ENCODE measurements at places on chromosomes 12 and 14. TPM values are rescaled to one million over a fixed set of nuclear protein-coding genes. Genes with fewer than 3 reads are reported as not detected.

- no peak for DNase-seq
Measured at GRCh38 chr12:5515458-5515857, 83.5 kb downstream of the NTF3 start.

DNA sequence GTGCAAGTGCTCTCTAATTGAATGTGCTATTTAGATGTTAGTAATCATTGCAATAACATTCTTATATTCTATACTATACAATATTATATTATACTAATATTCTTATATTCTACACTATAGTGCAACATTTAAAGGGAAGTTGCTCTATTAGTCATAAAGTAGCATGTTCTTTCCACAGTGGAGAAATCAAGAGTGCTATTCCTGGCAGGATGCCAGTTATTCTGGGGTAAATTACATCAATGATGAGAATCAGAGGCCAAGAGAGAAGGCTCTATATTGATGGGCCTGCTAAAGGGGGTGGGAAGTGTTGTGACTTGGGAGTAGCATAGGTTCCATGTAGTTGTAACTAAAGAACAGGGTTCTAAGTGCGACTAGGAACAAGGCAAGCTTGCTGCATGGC, 121.5 kb downstream of the SLC15A5 start:
- no peak for DNase-seq

CLEC2A gene
- total RNA-seq: not detected

- no peak for DNase-seq
Measured at GRCh38 chr12:89103831-89104230, 248.5 kb downstream of the DUSP6 start.

PPFIBP1 gene
- 219 TPM for total RNA-seq

DNA sequence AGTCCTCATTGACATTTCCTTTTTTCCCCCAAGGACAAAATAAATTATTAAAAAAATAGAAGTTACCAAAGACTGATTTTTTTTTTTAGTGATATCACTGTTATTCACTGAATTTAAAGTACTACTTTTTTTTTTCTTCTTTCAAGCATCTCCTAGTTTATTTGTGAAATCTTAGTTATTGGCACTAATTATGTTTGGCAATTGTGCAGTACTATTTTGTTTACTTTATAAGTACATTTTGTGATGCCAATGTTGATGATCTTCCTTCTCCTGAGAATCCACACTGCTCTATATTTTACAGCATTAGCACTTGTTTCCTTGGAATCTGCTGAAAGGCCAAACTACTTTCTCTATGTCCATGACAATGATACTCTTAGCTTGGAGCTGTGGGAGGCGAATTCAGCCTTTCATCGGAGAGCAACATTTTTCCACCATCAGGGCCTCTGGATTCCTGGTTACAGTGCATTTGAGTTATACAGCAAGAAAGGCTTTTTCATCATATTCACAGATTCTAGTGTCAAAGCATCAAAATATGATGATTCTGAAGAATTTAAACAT, 123.8 kb upstream of the PTPRQ start:
- no peak for DNase-seq

DNA sequence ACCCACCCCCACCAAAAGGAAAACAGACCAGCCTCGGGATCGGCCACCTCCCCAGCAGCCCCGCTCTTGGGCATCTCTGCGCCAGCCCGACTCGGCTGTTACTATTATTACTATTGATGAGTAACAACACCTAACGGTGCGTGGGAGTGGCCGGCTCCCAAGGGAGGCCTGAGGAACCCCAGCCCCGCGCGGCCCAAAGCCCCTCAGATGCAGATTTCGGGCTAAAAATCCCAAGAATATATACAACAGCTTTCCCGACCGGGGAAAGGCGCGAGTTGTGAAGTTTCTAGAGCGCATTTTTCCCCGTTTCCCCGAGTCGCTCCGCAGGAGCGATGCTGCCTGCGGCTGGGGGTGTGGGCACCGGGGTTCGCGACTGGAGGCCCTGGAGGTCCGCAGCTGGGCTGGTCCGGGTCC, 565 bp downstream of the NT5DC3 start:
- no peak for DNase-seq

- no peak for DNase-seq
Measured at GRCh38 chr12:94571556-94571955, 78.8 kb downstream of the TMCC3 start.

DNA sequence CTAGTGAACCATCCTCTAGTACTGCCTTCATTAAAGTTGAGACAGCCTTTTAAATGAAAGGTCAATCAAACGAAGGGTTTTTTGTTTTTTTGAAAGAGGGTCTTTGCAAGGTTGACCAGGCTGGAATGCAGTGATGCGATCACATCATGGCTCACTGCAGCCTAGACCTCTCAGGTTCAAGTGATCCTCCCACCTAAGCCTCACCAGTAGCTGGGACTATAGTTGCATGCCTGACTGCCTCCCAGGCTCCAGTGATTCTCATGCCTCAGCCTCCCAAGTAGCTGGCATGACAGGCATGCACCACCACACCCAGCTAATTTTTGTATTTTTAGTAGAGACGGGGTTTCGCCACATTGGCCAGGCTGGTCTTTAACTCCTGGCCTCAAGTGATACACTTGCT, 114.6 kb upstream of the SINHCAF start:
- DNase-seq: no peak

AMHR2 gene
- total RNA-seq: 0.43 TPM

TSPAN19 gene
- total RNA-seq: not detected

GRCh38 chr12:56029666-56030293, 8.9 kb downstream of the IKZF4 start:
- no peak for DNase-seq

GRCh38 chr12:120242275-120242799, 23.2 kb downstream of the PXN start:
- no peak for DNase-seq

TAS2R9 gene
- not detected for total RNA-seq

DNA sequence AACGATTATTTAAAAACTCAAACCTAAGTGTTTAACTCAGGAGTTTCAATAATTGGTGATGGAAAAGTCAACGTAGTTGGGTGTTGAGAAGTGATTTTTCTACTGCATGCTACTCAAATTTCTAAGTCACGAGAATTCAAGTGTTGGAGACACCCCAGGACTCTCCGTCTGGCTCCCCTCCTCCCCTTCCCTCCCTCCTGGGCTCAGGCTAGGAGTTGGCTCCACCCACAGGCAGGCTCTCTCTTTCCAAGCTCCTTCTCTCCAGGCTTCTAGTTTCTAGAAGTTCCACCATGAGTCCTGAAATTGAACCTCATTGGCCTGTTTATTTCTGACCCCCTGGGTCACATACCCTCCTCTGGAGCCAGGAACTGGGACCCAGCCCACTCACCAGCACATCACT, 73.0 kb downstream of the TMEM132D start:
- no peak for DNase-seq

- no peak for DNase-seq
Measured at GRCh38 chr12:2429032-2429431, 365.7 kb upstream of the FKBP4 start.

GRCh38 chr14:106302661-106303060, 776.3 kb downstream of the TMEM121 start:
- DNase-seq: no peak

DNA sequence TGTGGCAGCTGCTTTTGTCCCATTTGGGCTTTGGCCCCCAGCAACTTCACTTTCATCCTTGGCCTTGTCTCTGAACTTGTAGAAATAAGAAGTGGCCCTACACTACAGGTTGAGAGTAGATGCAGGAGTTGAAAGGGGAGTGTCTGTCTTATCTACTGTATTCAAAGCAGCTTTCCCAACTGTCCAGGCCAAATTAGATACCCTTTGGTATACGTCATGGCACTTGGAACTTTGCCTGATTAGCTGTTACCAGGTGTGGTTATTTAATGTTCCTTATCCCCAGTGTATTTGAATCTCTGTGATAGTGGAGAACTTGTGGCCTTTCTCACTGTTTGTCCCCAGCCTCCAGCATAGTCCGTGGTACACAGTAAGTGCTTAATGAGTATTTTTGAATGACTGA, 33.5 kb downstream of the SUDS3 start:
- no peak for DNase-seq

HECTD4 gene
- 28.2 TPM for total RNA-seq

DNA sequence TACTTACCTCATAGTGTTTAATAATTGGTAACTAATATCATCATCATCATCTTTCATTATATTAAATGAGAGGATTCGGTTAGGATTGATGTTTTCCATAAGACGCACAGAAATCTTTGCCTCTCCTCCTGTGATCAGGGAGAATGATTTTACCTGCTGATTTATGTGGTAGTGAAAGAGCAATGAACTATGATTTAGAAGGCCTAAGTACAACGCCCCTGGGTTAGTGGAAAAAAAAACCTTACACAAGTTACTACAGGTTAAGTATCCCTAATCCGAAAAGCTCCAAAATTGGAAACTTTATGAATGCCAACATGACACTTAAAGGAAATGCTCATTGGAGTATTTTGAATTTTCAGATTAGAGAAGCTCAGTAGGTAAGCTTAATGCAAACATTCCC, 55.8 kb downstream of the ARID2 start:
- no peak for DNase-seq

GRCh38 chr12:107948391-107948945, 174.0 kb downstream of the ASCL4 start:
- no peak for DNase-seq

SRRM4 gene
- total RNA-seq: 0.59 TPM

SETD1B gene
- total RNA-seq: 13.0 TPM

GRCh38 chr14:32121948-32122347, 44.8 kb downstream of the ARHGAP5 start:
- DNase-seq: no peak

GRCh38 chr14:100859781-100860180, 33.9 kb downstream of the MEG3 start:
- DNase-seq: no peak

GRCh38 chr14:24100197-24100981, 6.3 kb downstream of the PCK2 start:
- DNase-seq: no peak

DHH gene
- 1.6 TPM for total RNA-seq

DNA sequence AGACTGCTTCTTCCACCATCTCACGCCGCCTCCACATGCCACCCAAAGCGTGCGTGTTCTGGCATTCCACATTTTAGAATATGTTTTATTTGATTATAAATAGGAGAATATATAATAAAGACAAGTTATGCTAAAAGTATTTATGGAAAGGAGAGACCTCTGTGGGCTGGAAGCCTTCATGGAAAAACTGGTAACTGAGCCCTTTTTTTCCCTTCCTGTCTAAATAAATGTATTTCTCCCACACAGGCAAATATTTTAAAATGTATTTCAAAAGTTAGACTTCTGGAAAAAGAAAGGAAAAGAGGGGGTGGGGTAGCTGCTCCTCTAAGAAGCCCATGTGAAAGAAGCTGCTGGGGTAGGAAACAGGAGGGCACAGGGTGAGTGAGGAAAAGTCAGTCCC, 16.1 kb upstream of the NR4A1 start:
- DNase-seq: no peak

NTF3 gene
- total RNA-seq: 0.70 TPM

CS gene
- total RNA-seq: 570 TPM

DNA sequence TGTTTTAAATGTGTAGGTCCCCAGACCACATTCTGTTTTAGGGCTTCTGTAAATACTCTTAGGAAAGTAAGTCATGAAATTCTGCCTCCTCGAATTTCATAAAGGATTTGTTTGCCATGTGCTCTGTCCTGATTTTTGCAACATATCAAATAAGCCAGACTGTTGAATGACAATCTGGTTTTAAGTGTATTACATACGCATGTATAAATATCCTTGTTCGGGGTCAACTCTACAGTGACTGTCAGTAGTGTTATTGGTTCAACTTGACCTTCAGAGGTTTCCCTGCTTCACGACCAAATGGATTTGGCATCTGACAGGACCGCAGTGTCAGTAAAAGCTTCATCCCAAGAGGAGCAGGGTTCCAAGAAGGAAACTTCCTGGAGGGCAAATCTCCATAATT, 52.7 kb downstream of the PPM1A start:
- no peak for DNase-seq

- DNase-seq: no peak
Measured at GRCh38 chr12:96233168-96233567, 39.0 kb downstream of the ELK3 start.

DNA sequence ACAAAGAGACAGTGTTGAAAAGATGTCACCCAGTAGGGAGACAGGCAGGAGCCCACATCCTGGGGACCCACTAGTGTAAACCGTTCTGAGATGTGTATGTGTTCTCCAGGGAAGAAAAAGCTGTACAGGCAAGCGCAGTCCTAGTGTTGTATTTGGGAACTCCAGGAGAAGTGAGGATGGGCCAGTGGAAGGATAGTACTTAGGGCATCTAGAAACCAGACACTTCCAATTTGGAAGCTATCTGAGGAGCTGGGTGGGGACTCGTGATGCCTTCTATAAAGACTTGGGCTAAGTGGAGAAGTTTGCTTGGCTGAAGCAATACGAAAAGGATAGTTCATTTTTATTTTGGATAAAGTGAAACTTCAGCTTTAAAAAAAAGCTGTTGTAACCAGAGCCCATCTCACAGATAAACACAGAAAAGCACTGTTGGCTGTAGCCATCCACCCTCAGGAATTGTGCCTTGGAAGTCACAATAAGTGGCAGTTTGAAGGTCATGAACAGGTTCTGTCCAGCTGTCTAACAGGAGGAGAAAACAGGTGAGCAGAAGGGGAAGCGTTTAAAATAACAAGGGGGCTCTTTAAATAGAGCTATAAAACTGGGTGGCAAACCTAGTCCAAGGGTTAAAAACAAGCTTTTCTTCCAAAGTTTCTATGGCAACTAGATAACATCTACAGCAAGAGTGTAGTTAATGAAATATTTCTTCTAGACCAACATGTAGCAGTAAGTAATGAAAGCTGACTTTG, 108.0 kb upstream of the ARHGAP5 start:
- no peak for DNase-seq

AJUBA gene
- 14.0 TPM for total RNA-seq

EPS8 gene
- 21.2 TPM for total RNA-seq

MGST1 gene
- total RNA-seq: 7.3 TPM

SPIC gene
- total RNA-seq: not detected

- DNase-seq: no peak
Measured at GRCh38 chr14:88421286-88421685, 35.8 kb downstream of the SPATA7 start.

DNA sequence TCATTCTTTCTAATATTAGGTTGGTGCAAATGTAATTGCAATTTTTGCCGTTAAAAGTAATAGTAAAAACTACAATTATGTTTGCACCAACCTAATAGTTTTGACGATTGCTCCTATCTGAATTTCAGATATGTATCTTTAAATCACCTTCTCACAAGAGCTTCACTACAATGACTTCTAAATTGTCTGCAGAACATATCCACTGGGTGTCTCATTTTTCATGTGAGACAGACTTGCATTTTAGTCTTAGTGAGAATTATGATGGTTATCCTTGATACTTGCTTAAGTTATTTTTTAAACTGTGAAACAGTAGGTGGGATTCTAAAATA, 84.6 kb downstream of the ITPR2 start:
- DNase-seq: no peak

DNAI7 gene
- 0.38 TPM for total RNA-seq

SSPN gene
- 118 TPM for total RNA-seq

PLEKHA5 gene
- 65.4 TPM for total RNA-seq

EIF2S3B gene
- 0.62 TPM for total RNA-seq

SIX4 gene
- total RNA-seq: 1.9 TPM

DNA sequence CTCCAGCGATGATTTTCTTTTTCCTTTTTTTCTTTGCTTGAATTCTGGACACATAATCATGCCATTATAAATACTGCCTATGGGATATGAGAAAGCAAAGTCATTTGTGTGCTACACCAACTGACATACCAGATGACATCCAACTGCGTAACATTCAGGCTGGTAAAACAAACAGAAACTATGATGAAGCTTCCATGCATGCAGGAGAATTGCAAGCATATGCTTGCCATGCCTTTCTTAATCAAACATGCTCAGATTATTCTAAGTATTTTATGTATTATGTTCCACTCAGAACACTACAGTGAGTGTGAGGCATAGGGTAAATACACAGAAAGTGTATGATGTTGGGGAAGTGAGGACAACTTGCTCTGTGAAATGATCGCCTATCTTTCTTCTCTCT, 97.4 kb downstream of the C12orf50 start:
- no peak for DNase-seq

All from cardiac septum (tissue), 1 donor.